ENCODE measurements at places on chromosomes 5 and 9.

- no peak for DNase-seq
These were observed 15.0 kb upstream of the DAB2IP start for GRCh38 chr9:121636341-121636865.

DNA sequence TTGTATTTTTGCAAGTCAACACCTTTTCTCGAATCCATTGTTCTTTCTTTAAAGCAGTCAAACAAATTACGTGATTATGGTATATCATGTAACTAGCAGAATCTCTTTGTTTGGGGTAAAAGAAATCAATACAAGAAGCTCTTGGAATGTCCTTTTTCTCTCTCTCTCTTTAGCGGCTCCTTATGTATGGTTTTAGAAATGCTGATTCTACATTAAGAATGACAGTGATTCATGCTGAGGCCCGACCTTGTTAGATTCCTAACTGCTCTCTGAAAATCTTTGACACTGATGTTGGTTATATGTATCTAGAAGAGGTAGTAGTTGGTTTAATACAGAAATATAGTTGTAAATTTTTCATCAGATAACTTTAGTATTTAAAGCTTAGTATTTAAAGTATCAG is 76.4 kb downstream of the SNX24 start:
- DNase-seq = no peak

GRCh38 chr5:1317921-1318565 is 23.2 kb upstream of the TERT start:
- no peak for DNase-seq

DNA sequence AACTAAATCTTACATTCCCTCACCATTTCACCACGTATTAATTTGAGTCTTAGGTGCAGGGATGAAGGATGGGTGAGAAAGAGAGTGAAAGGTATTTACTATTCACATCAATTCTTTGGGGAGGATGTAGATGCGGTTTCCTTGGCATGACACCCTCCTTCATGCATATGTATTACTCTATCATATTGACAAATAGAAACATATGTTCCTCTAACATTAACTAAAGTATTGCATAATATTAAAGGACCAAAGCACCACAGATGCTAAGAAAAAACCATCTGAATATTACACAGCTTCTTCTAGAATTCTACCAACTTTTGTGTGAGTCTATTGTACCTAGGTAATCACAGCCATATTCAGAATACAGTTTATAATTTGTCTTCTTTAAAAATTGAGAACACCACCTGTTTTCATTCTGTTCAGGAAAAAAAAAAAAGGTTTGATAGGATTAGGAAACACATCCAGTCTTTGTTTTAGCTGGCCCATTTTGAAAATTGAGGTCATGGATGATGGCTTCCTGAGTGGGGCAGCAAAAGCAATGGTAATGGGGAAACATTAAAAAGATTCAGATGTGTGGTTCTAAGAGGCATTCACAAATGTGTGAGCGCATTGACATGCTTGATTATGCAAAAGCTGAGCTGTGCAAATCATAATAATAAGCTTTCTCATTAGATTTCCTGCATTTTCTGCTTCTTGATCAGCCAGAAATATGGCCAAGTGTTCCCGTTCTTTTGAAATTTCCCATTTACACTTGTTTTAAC is 1011.5 kb upstream of the NUDT12 start:
- no peak for DNase-seq

GRCh38 chr5:171700318-171700912 is 85.2 kb upstream of the SMIM23 start:
- no peak for DNase-seq

GRCh38 chr5:9037048-9037447 is 508.8 kb downstream of the SEMA5A start:
- DNase-seq = no peak

DNA sequence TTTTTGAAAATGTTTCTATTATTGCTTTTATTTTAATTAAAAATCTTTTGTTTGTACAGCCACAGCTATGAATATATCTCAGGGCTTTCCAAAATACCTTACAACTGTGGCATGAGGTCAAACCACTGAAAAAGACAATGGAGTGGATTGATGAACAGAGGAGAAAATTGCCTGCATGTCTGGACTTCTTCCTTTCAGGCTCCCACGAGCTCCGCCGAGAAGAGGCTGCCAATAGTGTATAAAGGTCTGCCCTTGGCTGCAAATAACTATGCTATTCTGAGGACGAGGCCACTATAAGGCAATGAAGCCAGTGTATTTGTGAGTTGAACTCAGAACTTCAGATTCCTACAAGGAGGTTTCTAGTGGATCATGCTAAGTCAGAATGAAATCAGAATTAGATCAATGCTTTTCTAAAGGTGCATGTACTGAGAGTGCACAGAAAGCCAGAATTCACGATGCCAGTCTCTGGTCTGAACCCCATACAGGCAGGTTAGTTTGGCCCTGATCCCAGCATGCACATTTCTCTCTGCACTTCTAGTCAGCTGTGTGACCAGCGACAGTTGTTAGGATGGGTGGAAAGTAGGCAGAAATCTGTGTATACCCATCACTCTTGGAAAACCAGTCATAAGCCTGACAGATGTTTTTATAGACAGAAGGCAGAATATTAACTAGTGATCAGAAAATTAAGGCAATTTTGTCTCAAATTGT is 42.7 kb upstream of the PLPP1 start:
- DNase-seq = no peak

- DNase-seq = no peak
These were observed 27.4 kb downstream of the LNPEP start for GRCh38 chr5:96963267-96963666.
